ENCODE measurements at places on chromosomes 5 and 9.

GRCh38 chr9:89667726-89668125, 62.9 kb downstream of the GADD45G start:
- DNase-seq: no peak

DNA sequence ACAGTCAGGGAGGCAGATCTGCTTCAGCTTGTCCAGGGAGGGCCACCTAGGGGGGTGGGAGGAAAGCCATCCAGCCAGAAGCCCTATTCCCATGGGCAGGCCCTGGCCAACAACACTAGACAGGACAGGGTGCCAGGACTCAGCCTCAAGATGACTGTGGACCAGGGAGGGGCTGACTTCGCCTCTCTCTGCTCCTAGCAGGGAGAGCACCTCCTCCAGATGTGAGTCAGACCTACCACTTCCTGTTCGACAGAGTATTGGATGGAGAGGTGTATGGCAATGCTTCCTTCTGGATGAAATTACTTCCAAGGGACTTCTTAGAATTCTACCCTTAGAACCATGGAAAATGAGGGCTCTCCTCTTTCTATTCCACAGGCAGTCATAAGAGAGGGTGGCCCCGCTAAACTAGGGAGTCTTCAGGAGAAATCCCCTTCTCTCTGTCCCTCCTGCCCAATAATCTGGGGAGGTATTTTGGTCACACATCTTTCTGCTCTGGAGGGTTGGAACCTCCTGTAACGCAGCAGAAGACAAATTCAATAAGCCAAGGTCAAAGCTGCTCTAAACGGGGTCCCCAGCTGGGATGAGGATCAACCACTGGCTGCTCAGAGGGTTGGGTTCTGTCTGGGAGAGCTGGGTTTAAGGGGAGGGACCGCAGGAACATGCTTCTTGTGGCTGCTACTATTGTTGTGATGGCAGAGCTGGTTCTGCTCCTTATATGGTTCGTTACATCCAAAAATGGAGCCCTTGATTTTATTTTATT, 23.2 kb upstream of the RCL1 start:
- DNase-seq: no peak

GRCh38 chr5:62011089-62011664, 294.8 kb upstream of the KIF2A start:
- DNase-seq: no peak

GRCh38 chr5:161027763-161028162, 175.8 kb upstream of the ATP10B start:
- no peak for DNase-seq

- no peak for DNase-seq
These were observed 2.6 kb upstream of the GAPVD1 start for GRCh38 chr9:125258832-125259534.

- DNase-seq: no peak
These were observed 106.7 kb upstream of the CPEB4 start for GRCh38 chr5:173781432-173781815.

GRCh38 chr5:68292316-68292715, 76.8 kb downstream of the PIK3R1 start:
- DNase-seq: no peak

DNA sequence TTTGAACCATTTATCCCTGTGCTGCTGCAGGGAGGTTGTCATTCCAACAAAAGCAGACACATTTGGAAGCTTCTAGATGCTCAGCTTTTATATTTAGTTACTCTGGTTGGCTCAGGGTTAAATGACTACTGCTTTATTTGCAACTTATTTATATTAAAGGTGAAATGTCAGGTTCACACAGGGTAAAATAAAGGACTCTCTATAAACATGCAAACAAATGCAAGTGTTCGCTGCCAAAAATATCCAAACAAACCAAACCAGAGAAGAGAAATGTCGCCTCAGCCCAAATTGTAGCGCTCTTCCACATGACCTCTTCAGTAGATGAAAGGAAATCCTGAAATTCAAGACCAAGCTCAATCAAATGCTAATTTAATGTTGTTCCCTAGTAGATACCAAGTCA, 57.0 kb upstream of the LIFR start:
- DNase-seq: no peak

- DNase-seq: no peak
These were observed 35.9 kb upstream of the EXOC3 start for GRCh38 chr5:407051-407450.

GRCh38 chr9:37730256-37730655, 23.3 kb upstream of the TRMT10B start:
- DNase-seq: no peak

GRCh38 chr5:113182658-113183344, 206.2 kb downstream of the DCP2 start:
- DNase-seq: no peak

DNA sequence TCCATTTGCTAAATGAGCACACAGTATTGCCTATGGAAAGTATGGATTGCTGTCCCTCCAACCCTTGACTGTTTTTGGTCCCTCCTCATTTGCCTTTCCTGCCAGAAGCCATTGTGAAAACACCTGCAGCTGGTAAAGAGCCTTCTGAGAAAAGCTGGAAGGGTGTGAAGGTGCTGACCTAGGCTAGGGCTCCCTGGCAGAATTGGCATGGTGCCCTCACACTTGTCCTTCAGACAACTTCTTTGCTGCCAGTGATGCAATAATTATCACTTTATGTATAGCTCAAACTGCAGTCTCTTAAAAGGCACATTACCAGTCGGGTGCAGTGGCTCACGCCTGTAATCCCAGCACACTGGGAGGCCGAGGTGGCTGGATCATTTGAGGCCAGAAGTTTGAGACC, 4.2 kb downstream of the TXNDC15 start:
- DNase-seq: no peak

- DNase-seq: no peak
These were observed 13.1 kb upstream of the TENT4A start for GRCh38 chr5:6700074-6700684.

DNA sequence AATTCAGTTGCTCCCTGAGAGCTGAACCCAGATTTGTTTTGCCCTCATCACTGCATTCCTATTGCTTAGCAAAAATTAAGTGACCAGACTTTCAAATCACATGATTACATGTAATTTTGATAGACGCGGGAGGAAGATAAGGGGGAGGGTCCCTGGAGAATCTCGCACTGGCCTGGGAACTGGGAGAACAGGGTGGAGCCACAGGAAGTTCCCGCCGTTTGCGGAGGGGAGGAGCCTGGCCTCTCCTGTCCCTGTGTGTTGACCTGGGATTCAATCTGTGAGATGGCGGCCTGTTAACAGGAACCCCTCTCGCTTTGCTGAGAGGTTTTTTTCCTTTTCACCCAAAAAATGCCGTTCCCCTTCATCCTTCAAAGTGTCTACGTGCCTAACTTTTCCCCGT, 142.9 kb upstream of the OR13F1 start:
- DNase-seq: no peak

GRCh38 chr9:2281803-2282185, 266.6 kb downstream of the SMARCA2 start:
- no peak for DNase-seq

- DNase-seq: no peak
These were observed 15.2 kb downstream of the TSTD2 start for GRCh38 chr9:97617939-97618416.

DNA sequence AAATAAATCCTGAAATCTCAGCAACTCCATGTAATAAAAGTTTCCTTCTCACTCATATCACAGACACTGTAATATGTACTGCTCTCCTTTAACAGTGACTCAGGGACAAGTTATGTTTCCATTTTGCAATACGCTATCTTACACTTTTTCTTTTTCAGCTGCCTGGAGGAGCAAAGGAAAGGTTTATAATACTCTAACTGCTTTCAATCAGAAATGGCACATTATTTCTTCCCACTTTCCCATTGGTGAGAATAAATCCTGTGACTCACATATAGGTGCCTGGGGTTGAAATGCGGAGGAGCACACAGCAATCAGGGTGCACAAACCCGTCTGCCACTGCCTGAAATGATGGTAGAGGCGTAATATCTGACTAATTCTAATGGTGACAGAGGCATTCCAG, 186.6 kb downstream of the HINT1 start:
- no peak for DNase-seq

DNA sequence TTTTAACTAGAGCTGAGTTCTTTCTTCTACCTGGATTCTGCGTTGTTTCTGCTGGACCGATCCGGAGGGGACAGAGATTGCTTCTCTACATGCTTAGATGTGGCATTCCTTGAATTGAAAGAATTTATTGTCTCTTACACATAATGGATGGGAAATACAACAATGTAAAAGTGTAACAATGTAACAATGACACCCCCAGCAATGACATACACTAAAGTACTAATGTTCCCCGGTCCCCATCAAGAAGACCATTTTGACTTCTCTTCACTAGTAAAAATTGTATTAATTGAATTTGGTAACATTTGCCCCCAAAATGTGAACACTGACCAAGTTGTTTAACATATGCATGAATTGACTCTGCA, 760.2 kb downstream of the TAF11L14 start:
- no peak for DNase-seq

GRCh38 chr9:15018096-15018637, 107.9 kb upstream of the FREM1 start:
- DNase-seq: no peak

DNA sequence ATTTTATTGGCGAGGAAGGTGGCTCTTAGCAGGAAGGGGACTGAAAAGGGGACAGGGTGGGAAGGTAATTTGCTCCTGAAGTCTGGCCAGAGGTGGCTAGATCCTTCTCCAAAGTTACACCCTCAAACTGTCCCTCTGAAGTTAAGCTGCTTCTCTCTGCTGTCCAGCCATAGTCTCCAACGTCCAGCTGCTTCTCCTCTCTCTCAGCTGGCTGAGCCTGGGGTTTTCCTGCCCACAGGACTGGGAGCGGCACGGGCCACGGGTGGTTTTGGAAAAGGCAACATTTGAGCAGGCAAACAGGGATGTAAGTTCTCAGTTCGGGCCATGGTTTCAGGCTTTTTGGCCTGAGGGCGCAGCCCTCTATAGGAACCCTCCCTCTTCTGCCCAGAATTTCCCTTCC, 128.3 kb downstream of the YIPF5 start:
- no peak for DNase-seq

DNA sequence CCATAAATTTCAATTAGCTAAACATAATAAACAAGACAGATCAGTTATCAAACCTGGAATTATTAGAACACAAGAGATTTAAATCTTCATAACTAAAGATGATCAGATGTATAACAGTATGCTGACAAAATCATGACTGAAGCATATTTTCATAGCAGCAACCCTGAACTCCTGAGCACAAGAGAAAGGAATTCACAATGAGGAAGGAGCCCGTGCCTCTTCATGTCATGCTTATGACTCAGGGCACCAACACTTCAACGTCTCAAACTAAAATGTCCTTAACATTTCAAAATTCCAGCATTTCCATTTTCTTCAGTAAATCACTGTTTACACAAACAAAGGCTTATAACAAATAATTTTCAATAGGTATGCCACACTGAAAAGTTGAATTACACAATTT, 6.7 kb downstream of the AP3B1 start:
- no peak for DNase-seq

DNA sequence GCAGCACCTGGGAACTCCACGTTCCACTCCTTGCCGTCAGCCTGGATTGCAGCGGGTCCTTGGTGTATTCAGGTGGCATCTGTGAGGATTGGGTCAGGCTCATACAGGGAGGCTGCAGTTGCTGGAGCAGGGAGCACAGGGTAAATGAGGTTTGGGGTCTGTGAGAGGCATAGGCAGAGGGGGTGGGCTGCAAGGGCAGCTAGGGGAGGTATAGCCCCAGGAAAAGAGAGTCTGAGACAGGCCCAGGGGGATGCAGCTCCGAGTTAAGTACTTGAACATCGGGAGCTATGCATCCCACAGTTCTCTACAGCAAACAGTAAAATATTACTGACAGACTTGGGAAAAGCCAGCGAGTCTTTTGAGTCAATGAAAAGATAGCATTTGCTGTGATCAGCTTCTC, 101.6 kb downstream of the TRIO start:
- no peak for DNase-seq

GRCh38 chr9:86752733-86753132, 194.6 kb downstream of the GAS1 start:
- DNase-seq: no peak

DNA sequence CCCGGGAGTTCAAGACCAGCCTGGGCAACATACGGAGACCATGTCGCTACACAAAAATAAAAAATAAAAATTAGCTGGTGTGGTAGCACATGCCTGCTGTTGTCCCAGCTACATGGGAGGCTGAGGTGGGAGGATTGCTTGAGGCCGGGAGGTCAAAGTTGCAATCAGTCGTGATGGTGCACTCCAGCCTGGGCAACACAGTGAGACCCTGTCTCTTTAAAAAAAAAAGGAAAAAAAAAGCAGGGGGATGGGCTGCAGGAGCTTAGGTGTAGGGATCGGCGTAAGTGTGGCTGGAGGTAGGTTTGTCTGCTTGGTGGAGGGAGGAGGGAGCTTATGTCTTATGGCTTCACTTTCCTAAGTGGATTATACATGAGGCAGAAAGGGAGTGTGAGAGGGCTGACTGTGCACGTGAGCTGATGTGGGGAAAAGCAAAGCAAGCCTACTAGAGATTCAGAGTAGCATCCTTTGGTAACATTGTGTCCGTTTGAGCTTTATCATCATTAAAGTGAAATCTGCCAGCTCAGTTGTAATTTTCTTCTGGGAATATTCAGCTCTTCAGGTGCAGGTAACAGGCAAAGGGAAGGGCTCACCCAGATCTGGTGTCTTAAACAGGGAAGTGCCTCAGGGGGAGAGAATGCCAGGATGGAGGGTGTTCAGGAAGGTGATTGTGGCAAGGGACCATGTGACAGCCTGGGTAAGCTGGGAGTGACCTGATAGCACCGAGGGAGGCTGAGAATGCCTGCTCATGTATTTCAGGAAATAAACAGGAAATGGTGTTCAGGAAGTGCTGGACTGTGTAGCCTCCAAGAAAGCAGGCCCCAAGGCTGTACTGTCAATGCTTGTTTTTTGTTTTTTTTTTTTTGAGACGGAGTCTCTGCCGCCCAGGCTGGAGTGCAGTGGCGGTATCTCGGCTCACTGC, 17.6 kb upstream of the SETX start:
- no peak for DNase-seq

DNA sequence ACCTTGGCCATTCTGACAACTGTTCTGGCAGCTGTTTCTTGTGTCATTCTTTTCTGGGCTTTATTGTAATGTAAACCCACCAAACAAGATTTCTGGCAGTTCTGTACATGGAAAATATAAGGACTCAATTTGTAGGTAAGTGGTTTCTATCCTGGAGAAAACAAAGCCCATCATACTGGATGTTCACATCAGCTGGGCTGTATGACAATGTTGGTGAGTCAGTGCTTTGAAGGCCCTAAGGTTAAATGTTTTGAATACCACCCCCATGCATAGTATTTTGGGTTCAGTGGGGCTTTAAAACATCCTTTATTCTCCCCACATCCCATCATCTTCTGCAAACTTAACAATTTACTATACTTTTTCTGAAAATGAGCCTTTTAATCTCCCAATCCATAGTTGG, 52.5 kb downstream of the SH3GL2 start:
- DNase-seq: no peak

DNA sequence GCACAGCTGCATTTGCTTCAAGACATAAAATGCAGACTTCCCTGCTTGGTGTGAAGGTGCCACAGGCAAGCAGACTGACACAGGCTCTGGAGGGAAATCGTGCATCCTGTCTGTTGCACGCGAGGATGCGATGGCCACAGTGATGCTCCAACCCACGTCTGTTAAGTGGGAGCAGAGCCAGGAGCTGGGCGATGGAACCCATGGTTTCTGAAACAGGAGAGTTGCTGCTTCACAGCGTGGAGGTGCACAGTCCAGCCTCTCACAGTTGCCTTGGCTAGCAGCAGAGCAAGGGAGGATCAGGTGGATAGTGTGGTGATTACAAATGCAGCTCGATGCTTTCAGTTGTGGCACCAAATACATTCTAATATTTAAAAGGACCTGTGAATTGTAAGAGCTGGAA, 108.8 kb downstream of the TENT4A start:
- no peak for DNase-seq
